ENCODE measurements at places on chromosomes 7 and 10. TPM values are rescaled to one million over a fixed set of nuclear protein-coding genes. Genes with fewer than 3 reads are reported as not detected.

Gene BNIP3
- total RNA-seq, result 57.1 TPM

Gene LRRD1
- not detected for total RNA-seq

Gene NUTM2B
- 0.07 TPM for total RNA-seq

Gene IGF2BP3
- 197 TPM for total RNA-seq

Gene OR2A5
- not detected for total RNA-seq

Gene HOXA4
- not detected for total RNA-seq

DNA sequence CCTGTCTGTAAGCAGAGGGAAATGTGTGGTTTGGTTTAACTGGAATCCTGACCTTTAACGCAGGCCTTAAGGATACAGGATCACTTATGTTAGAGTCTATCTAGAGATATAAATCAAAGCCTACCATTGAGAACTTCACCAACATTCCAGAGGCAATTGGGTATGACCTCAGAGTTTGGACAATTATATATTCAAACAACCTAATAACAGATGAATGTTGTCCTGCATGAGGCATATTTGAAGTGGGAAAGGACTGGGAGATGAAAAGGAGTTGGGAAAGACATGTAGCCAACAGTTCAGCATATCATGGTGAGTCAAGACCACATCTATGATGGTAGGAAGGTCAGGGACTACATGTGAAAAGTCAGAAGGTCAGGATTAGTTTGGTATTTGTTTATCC lies 274.2 kb downstream of the DOCK4 start:
- DNase-seq, result no peak

DNA sequence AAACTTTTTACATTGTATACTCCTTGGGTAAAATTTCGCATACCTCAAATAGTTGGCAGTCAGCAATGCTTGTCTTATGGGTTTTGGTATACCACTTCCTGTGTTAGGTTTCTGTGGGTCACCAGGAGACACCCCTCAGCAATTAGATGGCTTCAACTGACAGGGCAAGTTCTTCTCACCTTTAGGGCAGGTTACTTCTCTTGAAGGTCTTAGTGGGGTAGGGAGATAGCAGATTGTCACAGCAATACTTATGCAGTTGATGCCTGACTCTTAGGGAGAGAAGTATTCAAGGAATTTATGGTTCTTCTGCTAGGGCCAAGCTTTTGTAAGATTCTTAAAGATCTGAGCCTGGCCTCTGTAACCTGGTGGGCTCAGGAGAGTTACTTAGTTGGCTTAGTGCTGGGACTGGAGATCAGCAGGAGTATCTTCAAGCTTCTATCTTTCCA lies 42.9 kb downstream of the MKLN1 start:
- DNase-seq, result peak; percentile 28

DNA sequence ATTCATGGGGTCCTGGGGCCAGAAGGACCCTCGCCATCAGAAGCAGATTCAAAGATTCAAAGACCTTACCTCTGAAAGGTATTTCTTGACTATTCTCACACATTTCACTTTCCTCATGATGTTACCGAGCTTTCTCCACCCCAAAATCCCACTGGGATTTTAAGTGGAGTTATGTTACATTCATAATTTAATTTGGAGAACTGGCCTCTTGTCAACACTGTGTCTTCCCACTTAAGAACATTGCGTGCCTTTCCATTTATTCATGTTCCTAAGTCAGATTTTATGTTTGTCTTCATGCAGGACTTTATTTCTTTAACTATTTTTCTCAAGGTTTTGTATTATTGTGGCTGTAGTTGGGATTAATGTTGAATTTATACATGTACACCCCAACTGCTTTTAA lies 123.5 kb upstream of the BMPER start:
- no peak for DNase-seq

DNA sequence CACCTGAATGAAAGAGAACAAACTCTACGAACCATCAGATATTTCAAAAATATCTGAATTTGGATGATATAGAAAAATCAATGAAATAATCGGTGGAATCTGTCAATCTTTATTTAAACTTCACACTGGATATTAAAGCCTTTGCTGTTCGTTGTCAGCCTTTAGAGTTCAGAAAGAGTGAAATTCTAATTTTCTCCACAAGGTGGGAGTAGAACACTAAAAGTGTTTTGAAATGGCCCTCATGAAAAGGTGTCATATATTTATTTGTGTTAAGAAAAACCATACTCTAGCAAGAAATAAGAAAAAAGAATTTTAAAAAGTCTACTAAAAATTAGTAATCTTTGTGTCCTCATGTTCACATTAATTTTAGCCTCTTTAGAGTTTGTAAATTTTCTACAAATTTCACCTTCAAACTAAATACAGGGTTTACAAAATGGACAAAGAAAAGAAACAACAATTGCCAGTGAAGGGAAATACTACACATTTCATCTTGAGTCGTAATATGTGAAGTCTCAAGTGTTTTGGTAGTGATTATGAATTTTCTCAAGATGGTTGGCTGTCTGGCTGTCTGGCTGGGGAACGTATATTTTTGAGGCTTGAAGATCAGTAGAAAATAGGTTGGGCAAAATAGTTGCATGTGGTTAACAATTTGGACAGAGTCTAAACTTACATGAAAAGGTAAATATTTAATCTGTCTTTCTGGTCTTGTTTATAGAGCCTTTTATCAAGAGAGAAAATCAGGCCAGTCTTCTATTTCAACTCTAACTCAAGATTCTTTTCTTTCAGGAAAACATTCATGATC lies 43.7 kb downstream of the DNAJB9 start:
- DNase-seq, result no peak

- DNase-seq, result no peak
These were observed 25.1 kb downstream of the CASP7 start for GRCh38 chr10:113704637-113705343.

DNA sequence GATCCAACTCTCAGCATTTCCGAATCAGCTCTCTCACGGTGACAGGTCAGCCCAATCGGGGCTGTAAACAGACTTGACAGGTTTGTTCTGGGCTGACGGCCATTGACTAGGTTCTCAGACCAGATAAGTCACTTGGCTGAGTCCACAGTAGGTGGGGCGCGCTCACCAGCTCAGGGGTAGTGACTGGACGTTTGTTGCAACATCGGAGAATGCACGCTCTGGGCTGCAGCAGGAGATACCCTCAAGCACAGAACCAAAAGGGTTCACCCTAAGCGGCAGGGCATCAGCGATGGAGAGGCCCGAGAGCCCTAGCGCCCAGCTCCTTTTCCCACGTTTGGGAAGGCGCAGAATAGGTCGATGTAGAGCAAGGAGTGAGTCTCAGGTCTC lies 1.8 kb downstream of the KLLN start:
- peak; percentile 62 for DNase-seq

DNA sequence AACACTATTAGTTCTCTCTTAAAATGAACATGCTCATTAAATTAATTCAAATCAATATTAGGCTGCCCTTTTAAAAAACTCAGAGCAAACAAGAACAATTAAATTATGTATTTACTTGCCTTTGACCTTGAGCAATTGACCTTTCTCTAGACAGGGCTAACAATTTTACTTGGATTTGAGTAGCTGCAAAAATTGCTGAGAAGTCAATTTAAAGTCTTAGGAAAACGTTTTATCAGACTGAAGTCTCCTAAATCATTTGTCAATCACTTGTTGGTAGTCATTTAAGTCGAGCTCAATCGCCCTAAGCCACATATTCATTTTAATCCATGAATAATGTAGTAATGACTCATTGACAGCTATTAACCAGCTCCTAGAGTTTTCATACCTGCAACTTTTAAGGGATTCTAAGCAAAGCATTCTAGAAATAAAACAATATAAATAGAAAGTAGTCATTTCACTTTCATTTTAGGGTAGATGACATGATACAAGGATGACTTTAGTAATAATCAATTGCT lies 84.9 kb upstream of the SEC61G start:
- no peak for DNase-seq

DNA sequence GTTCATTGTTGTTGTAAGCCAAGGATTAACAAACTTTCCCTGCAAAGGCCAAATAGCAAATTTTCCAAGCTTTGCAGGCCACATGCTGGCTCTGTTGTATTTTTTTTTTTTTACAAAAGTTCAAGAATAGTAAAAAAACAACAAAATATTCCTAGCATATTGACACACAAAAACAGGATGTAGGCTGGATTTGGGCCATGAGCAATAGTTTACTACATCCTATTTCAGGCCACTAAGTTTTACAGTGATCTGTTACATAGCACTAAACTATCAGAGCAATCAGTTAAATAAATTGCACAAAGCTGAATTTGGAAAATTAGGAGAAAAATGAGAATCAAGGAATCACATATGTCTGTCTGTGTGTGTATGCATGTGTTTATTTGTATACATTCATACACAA lies 491.8 kb upstream of the GHITM start:
- DNase-seq, result no peak

DNA sequence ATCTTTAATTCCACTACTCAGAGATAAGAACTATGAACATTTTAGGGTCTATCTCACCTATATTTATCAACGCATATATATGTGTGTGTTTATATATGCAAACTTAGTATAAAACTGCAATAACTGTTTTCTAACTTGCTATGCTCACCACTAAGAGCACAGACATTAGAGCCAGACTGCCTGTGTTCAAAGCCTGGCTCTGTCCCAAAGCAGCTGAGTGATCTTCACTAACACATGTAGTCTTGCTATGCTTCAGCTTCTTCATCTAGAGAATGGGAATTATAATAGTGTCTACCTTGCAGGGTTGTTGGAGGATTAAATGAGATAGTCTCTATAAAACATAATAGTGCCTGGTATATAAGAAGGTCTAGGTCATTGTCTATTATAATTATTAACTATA lies 165.5 kb downstream of the MAGI2 start:
- DNase-seq, result no peak

DNA sequence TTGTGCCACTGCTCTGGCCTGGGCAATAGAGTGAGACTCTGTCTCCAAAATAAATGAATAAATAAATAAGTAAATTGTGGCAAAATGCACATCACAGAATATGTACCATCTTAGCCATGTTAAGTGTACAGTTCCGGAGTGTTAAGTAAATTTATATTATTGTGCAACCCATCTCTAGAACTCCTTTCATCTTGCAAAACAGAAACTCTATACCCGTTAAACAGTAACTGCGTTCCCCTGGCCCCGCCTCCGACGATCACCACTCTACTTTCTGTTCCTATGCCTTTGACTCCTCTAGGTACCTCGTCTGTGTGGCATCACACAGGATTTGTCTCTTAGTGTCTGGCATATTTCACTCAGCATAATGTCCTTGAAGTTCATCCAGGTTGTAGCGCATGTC lies 356.4 kb upstream of the FOXK1 start:
- DNase-seq, result no peak

- DNase-seq, result no peak
These were observed 59.3 kb upstream of the TMEM72 start for GRCh38 chr10:44851881-44852280.

DNA sequence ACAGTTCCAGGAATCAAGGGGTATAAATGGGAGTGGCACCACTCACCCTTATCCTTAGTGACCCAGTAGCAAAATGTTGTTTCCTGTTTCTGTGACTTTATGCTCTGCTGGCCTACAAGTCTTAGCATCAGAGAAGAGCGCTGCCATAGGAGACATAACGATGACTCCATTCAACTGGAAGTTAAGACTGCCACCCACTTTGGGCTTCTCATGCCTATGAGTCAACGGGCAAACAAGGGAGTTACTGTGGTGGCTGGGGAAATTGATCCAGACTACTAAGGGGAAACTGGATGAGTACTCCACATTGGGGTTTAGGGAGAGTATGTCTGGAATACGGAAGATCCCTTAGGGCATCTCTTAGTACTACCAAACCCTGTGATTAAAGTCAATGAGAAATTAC lies 40.6 kb upstream of the PIK3CG start:
- DNase-seq, result no peak

GRCh38 chr10:93190372-93190771 lies 116.7 kb downstream of the CYP26A1 start:
- no peak for DNase-seq

Data from H9 (cell line).